Muscle of leg (tissue), 16 donors: ENCODE measurements at places on chromosomes 2 and 18. TPM values are rescaled to one million over a fixed set of nuclear protein-coding genes. Genes with fewer than 3 reads are reported as not detected.

Gene ABCG5
- total RNA-seq, result not detected

Gene SPC25
- 5.3 TPM for total RNA-seq

Gene RGPD6
- 26.2 TPM for total RNA-seq

Gene QPCT
- 6.3 TPM for total RNA-seq

Gene GAD1
- 0.35 TPM for total RNA-seq

Gene LYPD6B
- not detected for total RNA-seq

Gene GATA6
- 1.4 TPM for total RNA-seq

Gene RETSAT
- 11.7 TPM for total RNA-seq

Gene INHA
- total RNA-seq, result 0.27 TPM

Gene GBX2
- not detected for total RNA-seq

Gene TSPYL6
- 0.04 TPM for total RNA-seq

Gene FMNL2
- total RNA-seq, result 24.1 TPM

Gene NLRC4
- 0.40 TPM for total RNA-seq

- no peaks in the 10 kb centered on the region for H3K27me3 ChIP-seq
- no peak for DNase-seq
- no peak overlapping the region for H3K27ac ChIP-seq
- no peaks in the 10 kb centered on the region for H3K4me1 ChIP-seq
- H3K36me3 ChIP-seq, result peaks cover 10% of the 10 kb centered on the region
- H3K4me3 ChIP-seq, result no peak overlapping the region
These were observed 42.4 kb downstream of the ASXL2 start for GRCh38 chr2:25835906-25836305.

GRCh38 chr2:8691859-8692437, 10.1 kb downstream of the ID2 start:
- peaks cover 13% of the 10 kb centered on the region for H3K27me3 ChIP-seq
- H3K4me1 ChIP-seq, result peaks cover 4% of the 10 kb centered on the region
- H3K27ac ChIP-seq, result no peak overlapping the region
- H3K36me3 ChIP-seq, result no peaks in the 10 kb centered on the region

GRCh38 chr2:190221429-190221828, 98.2 kb downstream of the HIBCH start:
- peaks cover 8% of the 10 kb centered on the region for H3K36me3 ChIP-seq
- no peak overlapping the region for H3K27ac ChIP-seq
- H3K27me3 ChIP-seq, result no peaks in the 10 kb centered on the region
- DNase-seq, result no peak

DNA sequence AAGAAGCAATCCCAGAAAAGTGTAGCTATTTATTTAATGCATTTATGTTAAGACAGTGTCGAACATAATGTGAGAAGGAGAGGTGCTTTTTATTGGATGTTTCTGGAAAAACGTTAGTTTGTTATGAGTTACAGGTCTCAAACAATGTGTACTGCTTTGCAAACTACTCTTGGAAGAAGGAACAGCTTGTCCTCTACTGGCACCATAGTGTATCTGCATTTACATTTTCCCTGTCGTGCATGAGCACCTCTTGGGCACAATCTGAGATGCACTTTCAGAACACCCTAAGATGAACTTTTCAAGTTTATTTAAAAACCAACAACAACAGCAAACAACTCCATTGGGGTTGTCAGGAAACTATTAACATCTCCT, 22.8 kb downstream of the CCNYL1 start:
- H3K4me1 ChIP-seq, result no peaks in the 10 kb centered on the region
- H3K27me3 ChIP-seq, result no peaks in the 10 kb centered on the region
- no peak overlapping the region for H3K4me3 ChIP-seq

DNA sequence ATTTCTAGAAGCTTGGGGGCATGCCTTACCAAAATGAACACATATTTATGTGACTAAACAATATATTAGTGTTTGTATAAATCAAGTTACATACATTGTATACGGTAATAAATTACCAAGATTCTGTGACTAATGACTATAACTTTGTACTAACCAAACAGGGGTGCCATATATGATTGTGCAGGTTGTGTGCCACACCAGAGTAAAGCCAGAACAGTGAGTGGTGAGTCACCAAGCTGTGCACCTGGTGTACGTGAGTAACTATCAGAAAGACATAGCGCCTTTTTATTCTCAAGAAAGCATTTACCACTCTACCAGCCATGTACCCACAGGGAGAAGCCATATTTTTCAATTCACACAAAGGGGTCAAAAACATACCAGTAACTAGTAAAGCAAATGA, 453.2 kb upstream of the PIK3C3 start:
- no peak for DNase-seq
- no peak overlapping the region for H3K4me3 ChIP-seq
- H3K27me3 ChIP-seq, result no peaks in the 10 kb centered on the region
- H3K27ac ChIP-seq, result no peak overlapping the region
- H3K4me1 ChIP-seq, result no peaks in the 10 kb centered on the region

GRCh38 chr2:100484390-100484789, 14.1 kb downstream of the NMS start:
- H3K4me3 ChIP-seq, result no peak overlapping the region
- H3K27ac ChIP-seq, result no peak overlapping the region
- H3K4me1 ChIP-seq, result no peaks in the 10 kb centered on the region
- no peak for DNase-seq
- no peaks in the 10 kb centered on the region for H3K27me3 ChIP-seq

- peaks cover 72% of the 10 kb centered on the region for H3K4me1 ChIP-seq
- no peaks in the 10 kb centered on the region for H3K36me3 ChIP-seq
- H3K27ac ChIP-seq, result no peak overlapping the region
- DNase-seq, result no peak
- peaks cover 25% of the 10 kb centered on the region for H3K27me3 ChIP-seq
These were observed 42.1 kb upstream of the SNED1 start for GRCh38 chr2:240956171-240956934.

GRCh38 chr2:3283206-3283605, 94.4 kb downstream of the EIPR1 start:
- no peaks in the 10 kb centered on the region for H3K36me3 ChIP-seq
- H3K4me1 ChIP-seq, result peaks cover 4% of the 10 kb centered on the region
- DNase-seq, result no peak
- H3K4me3 ChIP-seq, result no peak overlapping the region

GRCh38 chr2:15251753-15252152, 309.4 kb downstream of the NBAS start:
- H3K27me3 ChIP-seq, result no peaks in the 10 kb centered on the region
- no peak for DNase-seq
- H3K4me3 ChIP-seq, result no peak overlapping the region
- H3K36me3 ChIP-seq, result peaks cover 4% of the 10 kb centered on the region

- H3K27ac ChIP-seq, result peak overlapping the region; percentile 30
- H3K4me3 ChIP-seq, result no peak overlapping the region
- H3K36me3 ChIP-seq, result no peaks in the 10 kb centered on the region
These were observed 55.7 kb downstream of the LOXHD1 start for GRCh38 chr18:46601141-46601805.

GRCh38 chr2:37459095-37459981, 114.9 kb downstream of the QPCT start:
- H3K4me1 ChIP-seq, result peaks cover 5% of the 10 kb centered on the region
- no peak overlapping the region for H3K27ac ChIP-seq
- peak; percentile 38 for DNase-seq
- no peaks in the 10 kb centered on the region for H3K27me3 ChIP-seq
- no peaks in the 10 kb centered on the region for H3K36me3 ChIP-seq
- no peak overlapping the region for H3K4me3 ChIP-seq

GRCh38 chr2:238358769-238359168, 38.5 kb downstream of the TRAF3IP1 start:
- H3K4me3 ChIP-seq, result no peak overlapping the region
- DNase-seq, result no peak
- no peaks in the 10 kb centered on the region for H3K27me3 ChIP-seq
- H3K4me1 ChIP-seq, result no peaks in the 10 kb centered on the region
- H3K27ac ChIP-seq, result no peak overlapping the region

- DNase-seq, result peak; percentile 68
- H3K4me3 ChIP-seq, result no peak overlapping the region
- no peaks in the 10 kb centered on the region for H3K36me3 ChIP-seq
- H3K27me3 ChIP-seq, result no peaks in the 10 kb centered on the region
- H3K4me1 ChIP-seq, result peaks cover 12% of the 10 kb centered on the region
- peak overlapping the region; percentile 63 for H3K27ac ChIP-seq
These were observed 13.9 kb upstream of the SLC1A4 start for GRCh38 chr2:64975232-64975821.

DNA sequence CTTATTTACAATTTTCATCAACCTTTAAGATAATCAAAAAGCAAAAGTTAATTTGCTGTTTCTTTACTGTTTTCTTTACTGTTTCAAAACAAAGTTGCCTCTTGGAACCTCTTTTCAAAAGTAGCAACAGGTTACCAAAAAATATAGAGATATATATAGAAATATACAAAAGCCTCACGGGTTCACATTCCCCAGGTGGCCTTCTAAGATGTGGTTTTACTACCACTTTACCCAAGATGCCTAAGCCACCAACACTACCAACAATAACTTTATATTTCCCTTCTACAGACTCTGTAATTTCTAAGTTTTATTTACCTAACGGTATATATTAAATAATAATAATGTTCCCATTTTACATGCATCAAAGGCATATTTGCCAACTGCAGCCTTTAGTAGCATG, 4.9 kb downstream of the CYB5A start:
- no peak overlapping the region for H3K4me3 ChIP-seq
- no peaks in the 10 kb centered on the region for H3K27me3 ChIP-seq
- H3K36me3 ChIP-seq, result no peaks in the 10 kb centered on the region
- DNase-seq, result no peak

GRCh38 chr2:144156736-144157640, 362.9 kb downstream of the ZEB2 start:
- no peaks in the 10 kb centered on the region for H3K4me1 ChIP-seq
- H3K36me3 ChIP-seq, result no peaks in the 10 kb centered on the region
- H3K4me3 ChIP-seq, result no peak overlapping the region
- H3K27me3 ChIP-seq, result no peaks in the 10 kb centered on the region
- DNase-seq, result no peak
- no peak overlapping the region for H3K27ac ChIP-seq

DNA sequence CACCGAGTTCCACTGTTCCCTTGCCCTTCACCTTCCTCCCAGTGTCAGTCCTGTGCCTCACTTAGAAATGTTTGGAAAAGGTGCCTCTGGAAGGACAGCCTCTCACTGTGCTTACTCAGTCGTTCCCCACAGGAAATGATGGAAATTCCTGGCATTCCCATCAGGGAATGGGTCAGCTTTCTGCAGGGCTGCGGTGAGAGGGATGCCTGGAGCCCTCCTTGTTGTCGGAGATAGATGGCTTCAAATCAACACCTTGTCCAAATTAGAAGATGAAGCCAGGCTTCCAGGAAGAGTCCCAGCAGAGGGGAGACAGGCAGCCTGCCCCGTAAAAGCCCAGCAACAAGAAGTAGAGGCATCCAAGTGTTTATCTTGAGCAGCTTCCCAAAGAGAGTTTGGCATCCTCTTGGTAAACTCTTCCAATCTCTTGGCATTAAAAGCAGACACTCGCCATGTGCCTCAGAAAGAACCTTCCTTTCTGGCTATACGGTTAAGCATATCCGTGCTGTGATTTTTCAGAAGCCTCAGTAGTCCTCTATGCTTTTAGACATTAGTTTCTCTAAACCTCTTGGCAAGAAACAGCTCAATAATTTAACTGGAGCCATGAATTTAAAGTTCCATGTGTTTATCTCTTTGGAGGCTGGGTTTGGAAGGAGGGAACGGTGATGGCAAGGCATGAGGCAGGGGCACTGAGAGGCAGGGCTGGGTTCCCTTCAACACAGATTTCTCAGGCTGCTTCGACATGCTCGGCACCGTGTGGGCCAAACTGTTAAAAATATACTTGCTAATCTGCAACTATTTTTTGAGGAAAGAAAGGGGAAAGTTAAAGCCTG, 25.1 kb downstream of the COLEC12 start:
- no peaks in the 10 kb centered on the region for H3K36me3 ChIP-seq
- H3K4me3 ChIP-seq, result no peak overlapping the region
- H3K27ac ChIP-seq, result peak overlapping the region; percentile 76
- no peaks in the 10 kb centered on the region for H3K27me3 ChIP-seq
- peaks cover 31% of the 10 kb centered on the region for H3K4me1 ChIP-seq

DNA sequence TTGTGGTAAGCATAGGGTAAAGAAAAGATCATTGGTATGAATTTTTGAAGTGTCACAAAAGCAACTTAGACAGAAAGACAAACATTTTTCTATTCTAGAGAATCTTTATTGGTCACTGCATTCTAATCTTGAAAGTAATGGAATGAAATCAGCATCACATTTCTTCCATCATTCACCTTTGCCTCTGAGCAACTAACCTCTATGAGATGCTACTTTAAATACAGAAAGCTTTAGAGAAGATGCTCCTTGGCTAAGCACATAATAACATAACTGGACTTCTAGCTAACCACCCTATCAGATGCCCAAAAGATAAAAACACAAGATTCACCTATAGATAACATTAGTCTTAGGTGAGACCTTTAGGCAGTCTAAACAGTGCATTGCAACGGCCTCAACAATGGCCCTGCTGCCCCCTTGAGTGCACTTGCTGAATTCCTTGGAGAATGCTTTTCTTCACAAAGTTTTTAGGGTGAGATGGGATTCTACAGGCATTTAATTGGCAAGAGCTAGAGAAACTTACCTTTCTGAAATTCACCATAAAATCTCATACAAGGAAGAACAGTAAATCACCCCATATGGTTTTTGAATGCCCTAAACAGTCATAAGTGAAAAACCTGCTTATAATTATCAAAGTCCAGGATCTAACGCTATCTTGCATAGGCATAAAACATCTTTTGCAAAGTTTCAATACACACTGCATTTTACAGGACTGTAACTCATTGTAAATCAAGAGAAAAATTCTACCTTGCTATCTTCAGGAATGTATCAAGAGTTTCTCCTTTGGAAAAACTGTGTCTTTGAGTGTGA, 791.3 kb upstream of the CHAC2 start:
- no peaks in the 10 kb centered on the region for H3K27me3 ChIP-seq
- no peaks in the 10 kb centered on the region for H3K4me1 ChIP-seq
- H3K27ac ChIP-seq, result no peak overlapping the region

- no peaks in the 10 kb centered on the region for H3K27me3 ChIP-seq
- H3K27ac ChIP-seq, result peak overlapping the region; percentile 82
- no peak overlapping the region for H3K4me3 ChIP-seq
These were observed 150.7 kb upstream of the DLX2 start for GRCh38 chr2:172253190-172254052.

GRCh38 chr2:134662751-134663150, 56.0 kb downstream of the TMEM163 start:
- H3K4me3 ChIP-seq, result no peak overlapping the region
- no peak overlapping the region for H3K27ac ChIP-seq
- H3K27me3 ChIP-seq, result peaks cover 2% of the 10 kb centered on the region
- no peak for DNase-seq
